Stimulated activated CD4-positive, alpha-beta T cell treated with anti-CD3 and anti-CD28 coated beads, Interleukin-1b, Interleukin-23, amount 100 ng/mL, for 1 hour (primary cell): ENCODE measurements at places on chromosomes 12 and 14.
A peak's percentile ranks its signal among the peaks of the same experiment; 100 is the strongest.

GRCh38 chr12:6925540-6926279, 2.0 kb upstream of the ATN1 start:
- DNase-seq: no peak

GRCh38 chr12:51911307-51911706, 4.0 kb downstream of the ACVRL1 start:
- no peak for DNase-seq

GRCh38 chr12:51269174-51270066, 795 bp downstream of the SMAGP start:
- peak; percentile 29 for DNase-seq

DNA sequence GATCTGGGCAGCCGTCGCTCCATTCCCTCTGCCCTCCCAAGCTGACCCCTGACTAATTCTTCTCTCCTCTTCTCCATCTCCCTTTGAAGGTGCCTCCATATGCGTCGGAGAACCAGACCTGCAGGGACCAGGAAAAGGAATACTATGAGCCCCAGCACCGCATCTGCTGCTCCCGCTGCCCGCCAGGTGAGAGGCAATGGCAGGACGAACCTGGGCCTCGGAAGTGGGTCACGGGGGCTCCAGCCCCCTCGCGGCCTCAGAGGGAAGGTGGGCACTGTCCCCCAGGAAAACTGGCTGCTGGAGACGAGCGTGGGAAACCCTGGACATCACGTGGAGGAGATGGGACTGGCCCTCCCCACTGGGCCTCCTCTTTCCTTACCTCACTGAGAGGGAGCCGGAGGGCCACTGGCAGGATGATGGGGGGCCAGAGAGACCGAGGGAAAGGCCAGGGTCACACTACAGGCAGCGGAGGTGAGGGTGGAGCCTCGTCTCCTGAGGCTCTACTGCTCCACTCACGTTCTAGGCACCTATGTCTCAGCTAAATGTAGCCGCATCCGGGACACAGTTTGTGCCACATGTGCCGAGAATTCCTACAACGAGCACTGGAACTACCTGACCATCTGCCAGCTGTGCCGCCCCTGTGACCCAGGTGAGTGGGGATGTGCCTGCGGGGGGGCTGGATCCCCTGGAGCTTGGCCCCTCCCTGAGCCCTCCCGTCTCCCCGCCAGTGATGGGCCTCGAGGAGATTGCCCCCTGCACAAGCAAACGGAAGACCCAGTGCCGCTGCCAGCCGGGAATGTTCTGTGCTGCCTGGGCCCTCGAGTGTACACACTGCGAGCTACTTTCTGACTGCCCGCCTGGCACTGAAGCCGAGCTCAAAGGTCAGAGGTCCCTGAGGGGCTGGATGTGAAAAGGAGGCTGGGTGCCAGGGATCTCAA, 806 bp downstream of the LTBR start:
- no peak for DNase-seq

DNA sequence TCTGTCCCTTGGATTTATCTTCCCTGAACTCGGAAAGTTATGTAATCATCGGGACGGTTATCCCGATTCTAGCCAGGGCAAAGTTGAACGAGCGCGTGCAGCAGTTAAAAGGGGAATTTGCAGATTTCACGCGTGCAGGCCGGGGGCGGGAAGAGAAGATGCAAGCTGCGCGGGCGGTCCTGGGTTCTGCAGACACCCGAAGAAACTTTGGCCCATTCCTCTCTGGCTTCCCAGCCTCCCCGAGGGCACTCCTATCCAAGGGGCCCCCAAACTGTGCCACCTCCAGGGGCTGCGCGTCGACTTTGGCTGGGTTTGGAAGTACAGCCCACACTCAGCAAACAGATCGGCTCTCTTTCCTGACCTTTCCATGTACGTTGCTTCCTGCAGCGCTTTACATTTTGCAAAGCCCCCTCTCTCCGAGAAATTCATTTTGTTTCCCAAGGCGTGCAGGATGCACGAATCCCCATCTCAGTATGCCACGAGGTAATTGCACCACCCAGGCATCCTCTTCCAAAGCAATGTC, 941 bp upstream of the PPP1CC start:
- DNase-seq: no peak

DNA sequence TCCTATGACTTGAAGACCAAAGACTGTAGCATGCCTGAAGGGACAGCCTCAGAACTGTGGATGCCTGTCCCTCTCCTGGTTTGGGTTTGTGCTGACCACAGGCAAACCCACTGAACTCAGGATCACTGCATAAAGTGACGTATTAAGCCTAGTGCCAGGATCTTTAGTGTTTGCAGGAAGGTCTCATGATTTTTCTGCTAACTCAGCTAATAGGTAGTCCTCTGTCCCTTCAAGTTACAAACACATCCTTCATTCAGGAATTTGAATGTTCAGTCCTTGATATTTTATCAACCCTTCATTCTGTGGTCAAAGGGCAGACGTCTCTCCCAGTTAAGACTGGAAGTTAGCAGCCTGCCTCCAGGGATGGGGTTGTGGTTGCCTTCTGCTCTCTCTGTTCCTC, 10.3 kb upstream of the OAS3 start:
- no peak for DNase-seq

- no peak for DNase-seq
These were observed at the start of gene MYH7 for GRCh38 chr14:23435543-23436326. MYH7 (minus strand) TSS chr14:23435660; CDS start chr14:23433732, 1,928 bp downstream.

- DNase-seq: peak; percentile 51
These were observed 482 bp downstream of the TMEM30B start for GRCh38 chr14:61280526-61281185.

GRCh38 chr12:120858306-120859088, 45.7 kb downstream of the SPPL3 start:
- no peak for DNase-seq

- DNase-seq: peak; percentile 70
These were observed 4.7 kb upstream of the GPR84 start for GRCh38 chr12:54368709-54369596.
